Smooth muscle cell of trachea (primary cell): ENCODE measurements at places on chromosomes 1 and 21. TPM values are rescaled to one million over a fixed set of nuclear protein-coding genes. Genes with fewer than 3 reads are reported as not detected.

The C1orf216 gene
- 19.5 and 20.9 TPM in 2 replicates for total RNA-seq

The PRRX1 gene
- 194 and 270 TPM in 2 replicates for total RNA-seq

The RUNX3 gene
- total RNA-seq = 0.17 TPM in 1 of 2 replicates, not detected in the other

The TSACC gene
- 0.33 TPM in 1 of 2 replicates, not detected in the other for total RNA-seq

The C4BPA gene
- not detected in 2 replicates for total RNA-seq

The F3 gene
- total RNA-seq = 3.8 and 28.9 TPM in 2 replicates

The LAMC1 gene
- total RNA-seq = 539 and 796 TPM in 2 replicates

The TMEM125 gene
- not detected in 2 replicates for total RNA-seq

The CCDC17 gene
- 0.99 and 1.6 TPM in 2 replicates for total RNA-seq

The C1orf226 gene
- total RNA-seq = 0.17 and 0.29 TPM in 2 replicates

The CD34 gene
- total RNA-seq = 0.17 and 0.29 TPM in 2 replicates

The SVBP gene
- 14.6 and 24.6 TPM in 2 replicates for total RNA-seq

The TNFRSF14 gene
- 22.8 and 61.9 TPM in 2 replicates for total RNA-seq

The FAM110D gene
- not detected in 2 replicates for total RNA-seq

The INKA2 gene
- total RNA-seq = 0.29 and 2.6 TPM in 2 replicates

The FMO4 gene
- 1.2 and 6.7 TPM in 2 replicates for total RNA-seq

The SIPA1L2 gene
- 1.3 and 2.2 TPM in 2 replicates for total RNA-seq

The SPSB1 gene
- total RNA-seq = 20.8 and 57.1 TPM in 2 replicates

The HSF2BP gene
- 1.2 and 1.6 TPM in 2 replicates for total RNA-seq

The SH2D1B gene
- not detected in 2 replicates for total RNA-seq

The RSPO1 gene
- total RNA-seq = 0.15 and 0.83 TPM in 2 replicates

The CYP4A11 gene
- not detected in 2 replicates for total RNA-seq

The SLC9C2 gene
- total RNA-seq = not detected in 2 replicates

The NCF2 gene
- total RNA-seq = 0.15 and 0.50 TPM in 2 replicates

The ZSWIM5 gene
- 1.3 and 2.8 TPM in 2 replicates for total RNA-seq

The KPRP gene
- not detected in 2 replicates for total RNA-seq

The LENEP gene
- total RNA-seq = not detected in 2 replicates

The UMODL1 gene
- not detected in 2 replicates for total RNA-seq

The NUAK2 gene
- 0.87 and 2.8 TPM in 2 replicates for total RNA-seq

The GABPA gene
- 25.3 and 36.2 TPM in 2 replicates for total RNA-seq

The ADAMTSL4 gene
- 21.5 and 30.8 TPM in 2 replicates for total RNA-seq

The PDZK1IP1 gene
- 0.50 TPM in 1 of 2 replicates, not detected in the other for total RNA-seq

The DNAH14 gene
- 14.7 and 18.3 TPM in 2 replicates for total RNA-seq

The PYHIN1 gene
- not detected in 2 replicates for total RNA-seq

The C1orf141 gene
- total RNA-seq = under 0.01 TPM in 1 of 2 replicates, not detected in the other

The ADGRL4 gene
- 6.9 and 23.3 TPM in 2 replicates for total RNA-seq

The CTH gene
- 3.8 and 4.4 TPM in 2 replicates for total RNA-seq

The RHD gene
- not detected in 2 replicates for total RNA-seq

The LCE3D gene
- total RNA-seq = not detected in 2 replicates

The GBP7 gene
- total RNA-seq = not detected in 2 replicates

The SEC16B gene
- 3.1 and 8.9 TPM in 2 replicates for total RNA-seq

The OLFML3 gene
- total RNA-seq = 139 and 144 TPM in 2 replicates

The G0S2 gene
- 17.6 and 20.8 TPM in 2 replicates for total RNA-seq

The SPRR1B gene
- not detected in 2 replicates for total RNA-seq

The RGS8 gene
- under 0.01 TPM in 1 of 2 replicates, not detected in the other for total RNA-seq

The BMP8A gene
- not detected in 2 replicates for total RNA-seq

The USH2A gene
- under 0.01 TPM in 1 of 2 replicates, not detected in the other for total RNA-seq

The ANGPTL3 gene
- not detected in 2 replicates for total RNA-seq

The SSX2IP gene
- total RNA-seq = 42.2 and 174 TPM in 2 replicates
